ENCODE measurements at places on chromosomes 5 and 9.

GRCh38 chr9:113993838-113994540 is 84.1 kb downstream of the AMBP start:
- DNase-seq = no peak

DNA sequence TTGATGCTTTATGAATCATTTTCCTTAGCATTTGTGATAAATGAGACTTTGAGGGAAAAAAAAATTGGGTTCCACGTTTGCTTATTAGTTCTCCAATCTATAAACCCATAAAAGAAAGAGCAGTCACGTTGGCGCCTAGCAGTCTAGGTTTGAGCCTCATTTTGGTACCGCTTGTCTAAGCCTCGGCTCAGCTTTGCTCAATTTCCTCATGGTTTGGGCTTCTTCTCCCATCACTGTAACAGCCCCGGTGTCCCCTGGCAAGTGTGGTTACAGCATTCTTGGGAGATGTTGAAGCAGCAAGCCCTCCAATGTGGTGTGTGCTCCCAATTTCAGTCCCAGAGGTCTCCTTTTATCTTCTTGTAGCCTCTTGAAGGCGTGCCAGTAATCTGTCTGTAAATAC is 578.4 kb downstream of the CDK5RAP2 start:
- no peak for DNase-seq

- no peak for DNase-seq
Measured at GRCh38 chr9:108994695-108995094, 18.6 kb downstream of the CTNNAL1 start.

DNA sequence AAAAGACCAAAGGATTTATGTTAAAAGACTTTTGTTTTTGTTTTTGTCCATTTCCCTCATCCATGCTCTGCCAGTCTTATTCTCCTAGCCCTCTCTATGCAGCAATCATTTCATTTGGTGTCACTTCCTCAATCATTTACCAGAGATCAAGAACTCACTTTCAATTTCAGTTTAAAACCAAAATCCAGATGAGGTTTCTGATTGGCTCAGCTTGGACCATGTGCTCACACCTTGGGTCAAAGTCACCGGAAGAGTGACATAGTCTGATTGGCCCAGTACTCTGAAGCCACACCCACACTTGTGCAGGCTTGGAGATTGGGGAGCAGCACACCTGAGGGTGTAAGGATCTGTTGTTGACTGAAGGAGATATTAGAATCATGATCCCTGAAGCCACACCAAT is 79.6 kb downstream of the TLR4 start:
- DNase-seq = no peak
